ENCODE measurements at places on chromosomes 11 and 22.

DNA sequence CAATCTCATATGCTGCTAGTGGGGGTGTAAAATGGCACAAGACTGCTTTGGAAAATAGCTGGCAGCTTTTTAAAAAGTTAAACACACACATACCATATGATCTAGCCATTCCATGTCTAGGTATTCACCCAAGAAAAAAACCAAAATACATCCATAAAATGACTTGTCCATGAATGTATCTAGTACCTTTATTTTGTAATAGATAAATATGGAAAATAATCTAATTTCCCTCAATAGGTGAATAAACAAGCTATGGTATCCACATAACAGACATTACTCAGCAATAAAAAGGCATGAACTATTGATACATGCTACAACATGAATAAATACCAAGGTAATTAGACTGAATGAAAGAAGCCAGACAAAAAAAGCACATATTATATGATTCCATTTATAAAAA, 22.9 kb downstream of the RNF141 start:
- DNase-seq = no peak

GRCh38 chr22:31742115-31742514, 7.8 kb downstream of the PRR14L start:
- DNase-seq = no peak

DNA sequence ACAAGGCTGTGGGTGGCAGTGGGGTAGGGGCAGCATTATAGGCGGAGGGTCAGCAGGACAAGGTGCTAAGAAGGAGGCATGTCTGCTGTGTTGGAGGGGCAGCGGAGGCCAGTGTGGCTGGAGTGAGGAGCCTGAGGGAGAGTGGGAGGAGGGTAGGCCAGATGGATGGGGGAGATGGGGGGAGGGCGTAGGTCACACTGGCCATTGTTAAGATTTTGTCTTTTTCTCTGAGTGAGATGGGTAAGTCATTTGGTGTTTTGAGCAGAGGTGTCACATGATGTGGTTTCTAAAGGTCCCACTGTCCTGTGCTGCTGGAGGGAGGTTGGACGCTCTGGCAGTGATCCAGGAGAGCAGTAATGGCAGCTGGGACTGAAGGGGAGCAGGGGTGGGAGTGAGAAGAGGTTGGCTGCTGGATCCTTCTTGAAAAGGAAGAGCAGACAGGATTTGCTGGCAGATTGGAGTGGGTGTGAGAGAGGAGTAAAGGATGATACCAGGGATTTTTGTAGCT, 9.8 kb downstream of the PPP6R3 start:
- DNase-seq = no peak

DNA sequence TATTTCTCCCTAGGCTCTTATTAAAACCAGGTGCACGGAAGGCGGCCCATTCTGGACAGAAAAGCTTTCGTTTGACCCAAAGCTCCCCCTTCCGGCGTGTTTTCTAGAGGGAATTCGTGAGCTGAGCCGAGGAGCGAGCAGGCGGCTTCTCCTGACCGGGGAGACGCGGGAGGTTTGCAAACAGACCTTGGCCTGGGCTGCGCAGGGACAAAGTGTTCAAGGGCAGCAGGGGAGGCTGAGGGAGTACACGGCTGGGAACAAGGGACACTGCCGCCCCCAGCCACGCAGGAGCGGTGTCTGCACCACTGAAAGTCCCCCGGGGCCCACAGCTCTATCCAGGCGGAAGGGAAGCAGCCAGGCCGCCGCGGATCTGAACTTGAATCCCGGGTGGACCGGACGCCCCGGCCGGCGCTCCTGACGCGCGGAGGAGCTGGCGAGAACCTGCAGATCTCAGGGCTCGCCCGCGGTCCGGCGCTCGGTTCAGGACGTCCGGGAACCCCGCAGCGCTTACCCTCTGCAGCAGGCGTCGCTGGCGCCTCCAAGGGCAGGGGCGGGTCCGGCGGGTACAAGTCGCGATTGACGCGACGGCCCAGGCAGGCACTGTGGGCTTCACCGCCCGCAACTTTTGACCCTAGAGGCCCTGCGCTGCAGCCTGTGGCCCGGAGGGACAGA, 101.9 kb downstream of the WT1 start:
- no peak for DNase-seq

DNA sequence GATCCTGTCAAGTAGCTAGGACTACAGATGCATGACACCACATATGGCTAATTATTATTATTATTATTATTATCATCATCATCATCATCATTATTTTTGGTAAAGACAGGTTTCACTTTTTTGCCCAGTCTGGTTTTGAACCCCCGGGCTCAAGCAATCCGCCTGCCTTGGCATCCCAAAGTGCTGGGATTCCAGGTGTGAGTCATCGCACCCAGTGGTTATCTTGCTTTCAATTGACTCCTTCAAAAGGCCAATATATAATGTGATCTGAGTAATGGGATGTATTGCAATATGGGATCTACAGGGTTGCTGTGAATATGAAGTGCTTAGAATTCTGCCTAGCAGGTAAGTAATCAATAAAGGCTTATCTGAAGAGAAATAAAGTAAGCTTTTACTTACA, 221.2 kb downstream of the SBF2 start:
- no peak for DNase-seq

- no peak for DNase-seq
Observed at GRCh38 chr11:76663486-76663810, 7.1 kb downstream of the LRRC32 start.

DNA sequence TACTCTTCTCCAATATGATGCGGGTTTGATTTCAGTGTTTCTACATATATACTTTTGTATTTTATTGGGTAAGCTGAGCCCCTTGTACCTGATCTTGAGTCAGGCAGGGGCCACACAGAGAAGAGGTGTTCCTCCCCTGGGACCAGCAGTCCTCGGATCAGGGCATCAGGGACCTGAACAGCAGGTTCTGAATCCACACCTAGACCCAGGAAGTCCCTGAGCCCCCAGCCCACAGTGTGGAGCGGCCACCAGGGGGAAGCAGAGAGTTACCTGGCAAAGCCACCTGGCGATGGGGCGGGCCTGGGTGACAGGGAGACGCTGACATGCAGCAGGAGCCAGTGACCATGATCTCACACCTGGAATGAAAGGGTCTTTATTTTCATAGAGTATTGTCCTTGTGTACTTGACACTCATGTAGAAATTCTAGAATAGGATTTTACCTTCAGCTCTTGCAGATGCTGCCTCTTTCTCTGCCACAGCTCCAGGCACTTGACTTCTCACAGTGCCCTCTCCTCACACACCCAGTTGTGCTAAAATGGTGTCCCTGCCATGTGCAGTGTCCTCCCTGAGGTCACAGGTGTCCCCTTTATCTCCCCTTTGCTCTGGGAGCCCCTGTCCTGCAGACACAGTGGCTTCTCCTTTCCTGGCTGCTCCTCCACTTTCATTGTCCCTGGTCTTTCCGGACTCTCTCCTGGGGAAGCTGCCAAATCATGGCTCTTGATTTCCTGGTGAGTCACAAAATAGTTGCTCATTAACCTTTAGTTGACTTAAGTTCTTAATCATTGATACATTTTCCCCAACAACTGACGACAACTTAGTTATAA, 48.5 kb downstream of the GGTLC2 start:
- DNase-seq = peak; percentile 75

DNA sequence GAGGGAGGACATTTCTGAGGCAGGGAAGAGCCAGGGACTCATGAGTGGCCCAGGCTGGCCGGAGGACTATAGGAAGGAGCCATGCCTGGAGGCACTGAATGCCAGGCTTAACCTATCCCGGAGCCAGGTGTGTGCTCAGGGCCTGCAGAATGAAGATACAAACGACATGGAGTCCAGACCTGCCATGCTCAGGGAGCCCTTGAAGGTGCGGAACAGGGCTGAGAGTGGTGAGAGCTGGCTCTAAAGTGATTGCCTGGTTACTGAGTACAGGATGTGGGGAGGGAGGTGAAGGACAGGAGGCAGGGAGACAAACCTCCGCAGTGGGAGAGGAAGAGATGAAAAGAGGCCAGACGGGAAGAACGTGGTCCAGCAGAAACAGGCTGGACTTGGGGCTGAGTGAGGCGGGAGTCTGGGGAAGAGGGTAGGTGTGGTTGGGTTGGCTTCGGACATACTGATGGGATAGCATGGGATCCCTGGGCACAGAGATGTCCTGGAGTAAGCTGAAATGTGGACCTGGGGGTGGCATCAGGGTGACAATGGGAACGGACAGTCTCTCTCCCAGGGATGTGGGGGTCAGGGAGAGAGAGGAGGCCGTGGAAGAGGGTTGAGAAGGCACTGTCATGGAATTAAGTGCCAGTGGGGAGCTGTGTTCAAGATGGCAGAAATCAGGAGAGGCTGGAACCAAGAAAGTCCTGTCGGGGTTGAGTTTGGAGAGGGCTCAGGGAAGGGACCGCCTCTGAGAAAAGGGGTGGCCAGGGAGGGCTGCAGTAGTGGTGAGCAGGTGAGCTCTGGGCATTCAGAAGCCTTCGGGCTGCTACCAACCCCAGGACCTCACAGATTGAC, 1.5 kb upstream of the ANKRD13D start:
- DNase-seq = no peak
